HAP-1 (cell line): ENCODE measurements at places on chromosomes 7 and 10.
A peak's percentile ranks its signal among the peaks of the same experiment; 100 is the strongest.

DNA sequence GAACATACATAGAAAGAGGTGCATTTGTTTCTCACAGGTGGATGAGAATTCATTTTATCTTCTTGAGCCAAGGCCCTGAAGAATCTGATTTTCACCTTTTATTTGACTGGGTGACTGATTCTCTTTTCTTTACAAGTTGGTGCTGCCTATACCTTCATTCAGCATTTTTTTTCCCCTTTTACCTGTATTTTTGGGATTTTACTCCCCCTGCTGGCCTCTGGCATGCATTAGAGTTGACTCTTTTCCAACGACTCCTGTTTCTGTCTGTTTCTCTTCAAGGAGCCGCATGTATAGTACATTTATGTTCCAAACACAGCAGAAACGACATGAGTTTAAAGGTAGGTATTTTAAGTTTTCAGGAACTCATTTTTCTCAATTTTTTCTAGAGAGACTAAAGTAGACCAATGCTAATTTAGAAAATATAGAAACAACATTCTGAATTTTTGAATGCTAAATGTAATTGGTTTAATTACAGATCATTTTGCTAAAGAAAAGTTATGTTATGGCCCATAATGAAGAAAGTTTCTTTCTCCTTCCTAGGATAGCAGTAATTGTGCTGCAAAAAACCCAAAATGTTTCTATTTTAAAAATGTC is 149.8 kb upstream of the HDAC9 start:
- peak; percentile 74 for DNase-seq

DNA sequence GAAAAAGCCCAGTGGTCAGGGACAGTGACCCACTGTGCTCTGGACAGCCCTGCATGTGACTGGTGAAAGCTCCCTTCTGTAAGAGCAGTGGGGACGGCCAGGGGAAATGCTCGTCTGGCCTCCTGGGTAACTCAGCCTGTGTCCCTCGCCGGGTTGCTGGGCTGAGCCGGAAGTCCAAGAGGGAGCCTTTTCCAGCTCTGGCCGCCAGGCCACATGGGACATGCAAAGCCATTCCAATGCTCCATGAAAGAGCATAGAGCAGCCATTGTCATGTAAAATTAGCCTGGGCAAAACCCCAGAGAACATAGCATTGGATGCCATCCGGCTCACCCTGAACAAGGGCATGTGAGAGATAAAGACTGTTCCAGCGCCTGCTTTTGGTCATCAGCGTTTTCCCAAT is 64.9 kb upstream of the ADRB1 start:
- DNase-seq = no peak

DNA sequence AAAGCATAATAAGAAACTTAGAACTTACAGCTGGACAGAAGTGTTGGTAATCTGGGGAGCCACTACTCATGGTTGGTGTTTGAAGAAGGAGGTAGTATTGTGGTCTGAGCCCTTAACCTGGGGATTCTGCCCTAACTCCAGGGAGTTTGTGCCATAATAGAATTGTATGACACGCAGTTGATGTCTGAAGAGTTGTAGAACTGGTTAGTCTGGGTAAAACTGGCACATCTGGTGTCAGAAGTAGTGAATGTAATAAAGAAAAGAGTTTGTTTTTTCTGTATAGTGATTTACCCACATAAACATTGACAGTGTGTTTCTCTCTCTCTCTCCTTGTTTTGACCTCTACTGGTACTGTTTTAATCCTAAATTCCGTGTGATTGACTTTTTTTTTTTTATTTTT is 448.1 kb upstream of the SEMA3D start:
- DNase-seq = no peak

- no peak for DNase-seq
Measured at GRCh38 chr7:131289051-131289450, 38.6 kb upstream of the MKLN1 start.

DNA sequence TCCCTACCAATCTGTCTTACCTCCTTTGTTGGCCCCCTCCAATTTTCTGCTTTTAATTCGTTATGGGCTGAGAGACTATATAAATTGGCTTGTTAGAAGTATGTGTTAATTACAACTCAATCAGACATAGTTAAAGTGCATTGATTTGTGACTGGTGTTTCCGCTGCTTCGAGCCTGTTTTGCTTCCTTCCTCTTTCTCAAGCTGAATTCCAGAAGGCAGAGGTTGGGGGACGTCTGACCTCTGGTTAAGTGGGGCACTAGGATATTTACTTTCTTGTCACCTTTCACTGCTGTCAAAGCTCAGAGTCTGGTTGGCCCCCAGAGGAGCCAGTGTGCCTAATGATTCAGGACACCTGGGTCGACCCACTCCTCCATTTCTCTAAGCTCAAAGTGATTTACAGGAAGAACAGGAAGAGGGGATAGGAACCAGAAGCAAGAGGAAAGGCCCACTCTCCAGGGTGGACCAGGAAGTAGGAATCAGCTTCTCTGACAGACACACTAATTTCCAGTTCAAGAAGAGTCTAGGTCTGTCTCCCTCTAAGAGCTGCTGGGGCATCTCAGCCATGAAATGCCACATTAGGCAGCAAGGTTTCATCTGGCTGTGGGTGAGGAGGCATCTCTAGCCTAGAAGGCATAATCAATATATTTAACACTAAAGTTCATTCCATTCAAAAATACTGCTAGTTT is 397.2 kb upstream of the NPVF start:
- no peak for DNase-seq
